Neural crest cell (in vitro differentiated cells): ENCODE measurements at places on chromosomes 7 and 10.

DNA sequence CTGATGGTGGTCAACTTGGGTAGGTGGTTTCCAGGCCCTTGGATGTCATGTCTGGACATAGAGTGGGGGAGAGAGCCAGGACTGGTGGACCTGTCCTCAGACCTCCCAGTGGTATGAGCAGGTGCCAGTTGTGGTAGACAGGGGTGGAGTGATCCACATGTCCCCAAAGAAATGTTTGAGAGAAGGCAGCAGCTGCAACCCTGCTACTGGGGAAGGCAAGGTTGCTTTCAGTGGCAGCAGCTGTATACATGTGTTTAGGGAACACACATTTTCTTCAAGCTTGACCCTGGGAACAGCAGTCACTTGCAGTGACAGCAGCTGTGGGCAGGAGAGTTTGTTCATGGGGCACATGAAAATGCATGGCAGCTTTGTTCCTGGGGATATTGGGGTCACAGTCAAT is 882.6 kb upstream of the C7orf33 start:
- peaks cover 13% of the 10 kb centered on the region for H3K36me3 ChIP-seq
- no peaks in the 10 kb centered on the region for H3K27me3 ChIP-seq
- peak overlapping the region; percentile 24 for H3K27ac ChIP-seq
- peaks cover 11% of the 10 kb centered on the region for H3K4me1 ChIP-seq
- DNase-seq: no peak

DNA sequence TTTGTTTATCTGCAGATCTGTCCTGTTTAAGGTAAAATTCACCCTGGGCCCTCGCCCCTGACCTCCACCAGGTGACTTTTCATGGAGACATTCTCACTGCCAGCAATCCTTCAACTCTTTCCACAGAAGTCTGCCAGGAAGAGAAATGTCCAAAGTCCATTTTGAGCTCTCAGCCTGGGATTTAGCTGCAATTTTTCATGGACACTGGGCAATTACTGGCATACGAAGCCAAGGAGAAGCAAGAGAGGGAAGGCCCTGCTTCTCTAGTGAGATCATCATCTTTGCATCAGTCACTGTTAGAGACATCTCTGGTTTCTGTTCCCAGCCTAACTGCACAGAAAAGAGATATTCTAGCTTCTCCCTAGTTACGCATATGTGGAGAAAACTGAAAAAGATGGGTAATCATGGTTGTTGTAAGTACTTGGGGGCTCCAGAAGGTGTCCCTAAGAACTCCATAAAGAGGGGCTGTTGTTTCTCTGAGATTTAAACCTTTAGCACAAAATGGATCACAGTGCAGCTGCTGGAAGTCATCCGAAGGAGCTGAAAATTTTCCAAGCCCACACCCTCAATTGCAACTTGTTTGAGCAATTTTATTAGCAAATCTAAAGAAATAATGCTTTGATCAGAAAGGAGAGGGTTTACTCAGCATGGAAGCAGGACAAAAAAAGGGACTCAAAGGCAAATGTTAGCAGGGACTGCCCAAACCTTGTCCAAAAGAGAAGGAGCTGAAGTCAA is 168.9 kb downstream of the SNX10 start:
- H3K27ac ChIP-seq: no peak overlapping the region
- H3K4me3 ChIP-seq: no peak overlapping the region
- H3K4me1 ChIP-seq: peaks cover 10% of the 10 kb centered on the region
- no peaks in the 10 kb centered on the region for H3K36me3 ChIP-seq
- DNase-seq: no peak

- no peak overlapping the region for H3K27ac ChIP-seq
- no peak for DNase-seq
- peaks cover 30% of the 10 kb centered on the region for H3K4me1 ChIP-seq
- peaks cover 16% of the 10 kb centered on the region for H3K36me3 ChIP-seq
- peak overlapping the region; percentile 20 for H3K4me3 ChIP-seq
These were observed 130.5 kb downstream of the CDK14 start for GRCh38 chr7:90726623-90727022.

GRCh38 chr10:89887406-89887805 is 186.0 kb downstream of the KIF20B start:
- no peaks in the 10 kb centered on the region for H3K27me3 ChIP-seq
- H3K4me1 ChIP-seq: peaks cover 13% of the 10 kb centered on the region
- H3K36me3 ChIP-seq: no peaks in the 10 kb centered on the region
- DNase-seq: no peak

DNA sequence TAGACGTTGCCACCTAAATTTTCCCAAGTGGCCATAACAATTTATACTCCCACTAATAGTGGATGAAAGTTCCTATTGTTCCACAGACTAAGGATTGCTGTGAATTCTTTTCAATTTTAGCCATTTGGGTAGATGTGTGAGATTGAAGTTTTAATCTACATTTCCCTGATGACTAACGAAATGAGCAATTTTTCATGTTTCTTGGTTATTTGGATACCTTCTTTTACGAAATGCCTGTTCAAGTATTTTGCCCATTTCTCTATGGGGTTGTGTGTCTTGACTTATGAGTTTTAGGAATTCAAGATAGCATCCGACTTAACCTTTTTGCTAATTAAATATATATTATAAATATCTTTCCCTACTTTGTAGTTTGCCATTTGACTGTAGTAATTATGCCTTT is 16.4 kb upstream of the PRKG1 start:
- no peak for DNase-seq
- no peaks in the 10 kb centered on the region for H3K4me1 ChIP-seq
- peaks cover 3% of the 10 kb centered on the region for H3K36me3 ChIP-seq
- no peak overlapping the region for H3K4me3 ChIP-seq
- H3K27ac ChIP-seq: no peak overlapping the region

DNA sequence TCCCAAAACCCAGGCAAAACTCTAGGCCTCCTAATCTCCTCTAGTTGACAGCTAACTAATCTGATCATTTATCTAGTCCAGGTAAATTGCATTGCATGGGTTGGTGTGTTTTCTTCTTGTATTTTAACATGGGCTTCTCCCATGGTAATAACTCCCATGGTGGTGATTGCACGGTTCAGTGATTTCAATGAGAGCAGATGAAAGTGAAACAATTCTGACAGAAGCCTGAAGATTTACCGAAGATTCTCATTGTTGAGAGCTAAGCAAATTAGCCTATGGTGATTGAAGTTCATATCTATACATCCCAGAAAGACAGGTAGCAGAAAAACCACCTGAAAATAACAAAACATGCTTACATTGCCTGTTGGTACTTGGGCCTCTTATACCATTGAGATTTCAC is 26.6 kb upstream of the LIPN start:
- no peaks in the 10 kb centered on the region for H3K36me3 ChIP-seq
- no peak for DNase-seq
- H3K27ac ChIP-seq: no peak overlapping the region
- H3K27me3 ChIP-seq: no peaks in the 10 kb centered on the region
- H3K4me1 ChIP-seq: peaks cover 13% of the 10 kb centered on the region

GRCh38 chr7:46710927-46711326 is 789.9 kb upstream of the IGFBP3 start:
- no peak overlapping the region for H3K4me3 ChIP-seq
- no peaks in the 10 kb centered on the region for H3K27me3 ChIP-seq
- no peak for DNase-seq
- no peaks in the 10 kb centered on the region for H3K36me3 ChIP-seq
- H3K4me1 ChIP-seq: peaks cover 5% of the 10 kb centered on the region

- H3K27ac ChIP-seq: no peak overlapping the region
- no peaks in the 10 kb centered on the region for H3K4me1 ChIP-seq
- no peaks in the 10 kb centered on the region for H3K36me3 ChIP-seq
- no peak overlapping the region for H3K4me3 ChIP-seq
These were observed 13.1 kb downstream of the ZCWPW1 start for GRCh38 chr7:100415448-100415847.

DNA sequence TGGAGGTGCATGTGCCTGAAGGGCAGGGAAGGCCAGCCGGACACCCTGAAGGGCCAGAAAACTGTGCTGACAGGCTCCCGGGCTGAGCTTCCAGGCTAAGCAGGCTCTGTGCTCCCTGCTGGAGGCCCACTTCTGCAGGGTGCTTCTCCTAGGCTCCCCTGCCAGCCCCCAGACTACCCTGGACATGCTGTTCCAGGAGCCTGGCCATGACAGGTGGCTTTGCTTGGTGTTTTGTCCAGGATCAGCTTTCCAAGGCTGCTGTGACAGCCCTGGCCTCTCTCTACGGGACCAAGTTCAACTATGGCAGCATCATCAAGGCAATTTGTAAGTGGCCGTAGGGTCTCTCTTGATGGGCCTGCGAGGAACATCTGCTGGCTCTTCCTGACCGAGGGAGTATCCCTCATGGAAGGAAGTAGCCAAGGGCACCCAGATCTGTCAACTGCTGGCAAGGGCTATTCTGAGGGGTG is 5.3 kb downstream of the CPA1 start:
- DNase-seq: no peak
- H3K27ac ChIP-seq: no peak overlapping the region
- H3K36me3 ChIP-seq: peaks cover 2% of the 10 kb centered on the region
- peaks cover 18% of the 10 kb centered on the region for H3K4me1 ChIP-seq
- H3K27me3 ChIP-seq: no peaks in the 10 kb centered on the region

- H3K36me3 ChIP-seq: peaks cover 8% of the 10 kb centered on the region
- H3K27ac ChIP-seq: no peak overlapping the region
- peaks cover 6% of the 10 kb centered on the region for H3K27me3 ChIP-seq
- H3K4me3 ChIP-seq: no peak overlapping the region
These were observed 62.4 kb upstream of the PDK4 start for GRCh38 chr7:95658676-95659075.

- peaks cover 9% of the 10 kb centered on the region for H3K4me1 ChIP-seq
- H3K36me3 ChIP-seq: no peaks in the 10 kb centered on the region
- no peak overlapping the region for H3K4me3 ChIP-seq
- no peaks in the 10 kb centered on the region for H3K27me3 ChIP-seq
- no peak overlapping the region for H3K27ac ChIP-seq
These were observed 8.0 kb downstream of the COL17A1 start for GRCh38 chr10:104077663-104078151.

- H3K27ac ChIP-seq: no peak overlapping the region
- no peaks in the 10 kb centered on the region for H3K4me1 ChIP-seq
- no peak for DNase-seq
- no peaks in the 10 kb centered on the region for H3K36me3 ChIP-seq
These were observed 200.3 kb upstream of the PRSS1 start for GRCh38 chr7:142548978-142549377.

DNA sequence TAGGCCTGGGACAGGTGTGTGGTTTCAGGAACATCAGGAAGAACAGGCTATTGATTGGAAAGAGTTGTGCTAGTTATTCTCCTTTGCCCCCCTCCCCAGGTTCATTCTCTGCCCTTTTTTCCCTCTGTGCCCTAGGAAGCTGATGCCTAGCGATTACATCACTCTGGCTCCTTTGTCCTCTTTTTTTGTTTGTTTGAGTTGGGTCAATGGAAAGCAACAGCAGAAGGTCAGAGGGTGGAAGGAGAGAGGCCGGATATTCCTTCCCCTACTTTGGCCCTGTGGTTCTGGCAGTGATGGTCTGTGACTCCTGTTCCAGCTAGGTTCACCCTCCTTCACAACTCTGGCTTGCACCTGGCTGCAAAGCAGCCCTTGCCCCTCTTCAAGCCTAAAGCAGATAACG is 18.9 kb downstream of the LOXL4 start:
- H3K36me3 ChIP-seq: peaks cover 5% of the 10 kb centered on the region
- peak overlapping the region; percentile 40 for H3K4me3 ChIP-seq
- no peak for DNase-seq
- H3K27ac ChIP-seq: peak overlapping the region; percentile 46
- peaks cover 54% of the 10 kb centered on the region for H3K4me1 ChIP-seq
- no peaks in the 10 kb centered on the region for H3K27me3 ChIP-seq

DNA sequence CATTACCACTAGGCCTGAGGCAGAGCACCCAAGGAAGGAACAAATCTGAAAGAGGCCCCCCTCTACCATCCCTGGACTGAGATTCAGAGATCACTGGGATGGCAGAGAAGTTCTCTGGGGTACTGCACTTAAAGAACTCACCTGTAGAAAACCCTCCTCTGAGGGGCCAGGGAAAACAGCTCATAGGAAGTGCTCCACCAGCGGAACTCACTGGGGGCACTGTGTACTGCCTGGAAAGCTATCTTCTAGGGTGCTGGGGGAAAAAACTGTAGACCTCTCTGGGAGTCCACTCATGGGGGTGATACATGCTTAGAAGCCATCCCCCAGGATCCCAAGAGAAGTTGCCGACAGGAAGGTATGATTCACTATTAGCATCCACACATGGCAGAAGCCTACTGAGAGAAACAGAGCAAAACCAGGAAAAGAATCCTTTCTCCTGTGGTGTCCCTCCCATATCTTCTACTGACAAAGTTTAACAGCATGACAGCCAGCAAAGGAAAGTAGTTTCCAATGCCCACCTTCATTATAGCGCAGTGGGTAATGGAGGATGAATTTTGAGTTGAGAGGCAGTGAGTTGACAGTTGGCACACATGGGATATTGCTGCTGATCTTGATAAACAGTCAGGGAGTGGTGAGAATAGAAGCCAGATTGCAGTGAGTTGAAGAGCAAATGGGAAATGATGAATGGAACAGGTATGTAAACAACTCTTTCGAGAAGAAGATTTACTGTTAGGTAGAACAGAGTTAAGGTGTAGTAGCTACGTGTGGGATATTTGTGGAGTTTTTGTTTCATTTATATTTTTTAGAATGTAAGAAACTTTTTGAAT is 20.9 kb downstream of the ANKIB1 start:
- DNase-seq: no peak
- no peak overlapping the region for H3K27ac ChIP-seq
- H3K36me3 ChIP-seq: peaks cover 5% of the 10 kb centered on the region
- H3K27me3 ChIP-seq: no peaks in the 10 kb centered on the region
- no peak overlapping the region for H3K4me3 ChIP-seq
- no peaks in the 10 kb centered on the region for H3K4me1 ChIP-seq

GRCh38 chr10:132878730-132879407 is 63.5 kb downstream of the CFAP46 start:
- no peak for DNase-seq
- H3K27me3 ChIP-seq: peaks cover 29% of the 10 kb centered on the region
- H3K4me3 ChIP-seq: no peak overlapping the region
- peaks cover 10% of the 10 kb centered on the region for H3K4me1 ChIP-seq

GRCh38 chr10:58791137-58791536 is 278.5 kb downstream of the BICC1 start:
- H3K27me3 ChIP-seq: no peaks in the 10 kb centered on the region
- H3K4me3 ChIP-seq: no peak overlapping the region
- DNase-seq: no peak
- no peak overlapping the region for H3K27ac ChIP-seq

DNA sequence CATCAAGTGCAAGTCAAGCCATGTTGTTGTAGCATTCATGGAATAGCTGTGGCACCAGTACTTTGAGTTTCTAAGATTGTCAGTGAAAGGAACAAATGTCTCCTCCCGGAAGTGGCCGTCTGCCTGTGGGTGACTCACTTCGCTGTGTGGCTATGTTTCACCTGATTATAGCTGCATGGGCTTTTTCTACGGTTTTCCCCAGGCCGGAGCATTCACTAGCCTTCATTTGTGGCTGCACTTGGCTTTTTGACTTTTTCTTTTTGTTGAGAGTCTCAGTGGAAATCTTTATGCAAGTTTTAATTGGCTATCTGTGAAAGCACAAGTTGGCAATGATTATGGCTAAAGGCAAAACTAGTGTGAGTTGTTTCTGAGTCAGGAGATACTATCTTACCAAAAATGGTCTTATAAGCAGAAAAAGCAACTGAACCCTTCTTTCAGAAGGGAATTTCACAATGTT is 35.0 kb downstream of the SRI start:
- peaks cover 6% of the 10 kb centered on the region for H3K36me3 ChIP-seq
- no peak overlapping the region for H3K27ac ChIP-seq
- H3K4me1 ChIP-seq: peaks cover 4% of the 10 kb centered on the region
- no peak for DNase-seq
- H3K27me3 ChIP-seq: no peaks in the 10 kb centered on the region
- no peak overlapping the region for H3K4me3 ChIP-seq
